Immature natural killer cell (primary cell): ENCODE measurements at places on chromosomes 5 and 9. TPM values are rescaled to one million over a fixed set of nuclear protein-coding genes. Genes with fewer than 3 reads are reported as not detected.
A peak's percentile ranks its signal among the peaks of the same experiment; 100 is the strongest.

- H3K36me3 ChIP-seq, result no peaks in the 10 kb centered on the region
- H3K4me3 ChIP-seq, result no peak overlapping the region
- H3K27me3 ChIP-seq, result no peaks in the 10 kb centered on the region
- H3K4me1 ChIP-seq, result peaks cover 20% of the 10 kb centered on the region
- DNase-seq, result no peak
- H3K27ac ChIP-seq, result no peak overlapping the region
These were observed 71.5 kb upstream of the EQTN start for GRCh38 chr9:27368316-27368985.

DNA sequence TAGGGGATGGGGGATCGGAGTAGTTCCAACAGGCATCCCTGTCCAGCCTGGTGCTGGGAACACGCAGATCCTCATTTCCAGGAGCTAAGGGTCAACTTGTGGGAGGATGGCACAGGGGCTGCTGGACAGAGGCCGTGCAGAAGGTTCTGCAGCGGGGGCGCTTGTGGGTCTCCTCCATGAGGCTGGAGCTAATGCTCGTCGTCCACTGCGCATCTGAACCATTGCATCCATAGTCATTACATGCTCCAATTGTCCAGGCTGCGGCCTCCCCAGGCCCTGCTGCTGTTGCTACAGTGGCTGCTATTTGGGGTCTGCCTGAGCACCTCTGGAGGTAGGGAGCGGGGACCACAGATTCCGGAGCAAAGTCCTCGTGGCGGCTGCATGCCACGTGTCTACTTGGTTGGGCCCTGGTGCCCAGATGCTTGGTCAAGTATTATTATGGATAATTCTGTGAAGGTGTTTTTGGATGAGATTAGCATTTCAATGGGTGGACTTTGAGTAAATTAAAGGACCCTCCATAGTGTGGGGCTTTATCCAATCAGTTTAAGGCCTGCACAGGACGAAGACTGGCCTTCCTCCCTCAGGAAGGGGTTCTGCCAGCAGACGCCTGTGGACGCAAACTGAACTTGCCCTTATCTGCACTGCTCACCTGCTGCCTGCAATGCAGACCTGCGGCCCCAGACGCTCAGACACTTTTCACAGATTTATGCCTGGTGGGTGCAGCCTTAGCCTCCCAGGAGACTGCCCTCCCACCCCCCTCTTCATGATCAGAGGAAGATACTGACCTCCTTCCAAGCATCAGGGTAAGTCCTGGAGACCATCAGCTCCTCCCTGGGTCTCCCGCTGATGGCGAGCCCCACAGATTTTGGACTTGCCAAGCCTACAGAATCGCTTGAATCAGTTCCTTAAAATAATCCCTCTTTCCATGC, 127.5 kb upstream of the IRX4 start:
- H3K27me3 ChIP-seq, result peaks cover 3% of the 10 kb centered on the region
- no peak overlapping the region for H3K4me3 ChIP-seq

- no peak overlapping the region for H3K27ac ChIP-seq
- H3K4me3 ChIP-seq, result no peak overlapping the region
- no peaks in the 10 kb centered on the region for H3K36me3 ChIP-seq
- peaks cover 9% of the 10 kb centered on the region for H3K27me3 ChIP-seq
- no peak for DNase-seq
These were observed 325.6 kb downstream of the ENC1 start for GRCh38 chr5:74314906-74315305.

GRCh38 chr9:114098021-114098935, 814 bp downstream of the KIF12 start:
- H3K4me1 ChIP-seq, result peaks cover 5% of the 10 kb centered on the region
- no peak for DNase-seq
- no peaks in the 10 kb centered on the region for H3K36me3 ChIP-seq
- H3K4me3 ChIP-seq, result peak overlapping the region; percentile 75

GRCh38 chr5:167030500-167031120, 1260.8 kb upstream of the WWC1 start:
- no peak for DNase-seq
- no peaks in the 10 kb centered on the region for H3K36me3 ChIP-seq
- H3K27me3 ChIP-seq, result peaks cover 2% of the 10 kb centered on the region
- no peak overlapping the region for H3K27ac ChIP-seq

DNA sequence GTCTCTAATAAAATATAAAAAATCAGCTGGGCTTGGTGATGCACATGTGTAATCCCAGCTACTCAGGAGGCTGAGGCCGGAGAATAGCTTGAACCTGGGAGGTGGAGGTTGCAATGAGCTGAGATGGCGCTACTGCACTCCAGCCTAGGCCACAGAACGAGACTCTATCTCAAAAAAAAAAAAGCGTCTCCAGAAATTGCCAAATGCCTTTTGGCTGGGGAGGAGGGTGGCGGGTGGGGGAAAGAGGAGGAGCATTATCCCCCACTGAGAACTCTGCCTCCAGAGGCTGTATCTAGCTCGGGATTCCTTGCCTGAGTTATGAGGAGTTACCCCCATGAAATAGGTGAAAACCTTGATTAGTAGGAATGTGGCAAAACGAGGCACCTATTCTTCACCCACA, 4.8 kb downstream of the ROPN1L start:
- H3K4me1 ChIP-seq, result peaks cover 61% of the 10 kb centered on the region
- peak overlapping the region; percentile 71 for H3K27ac ChIP-seq
- H3K36me3 ChIP-seq, result no peaks in the 10 kb centered on the region
- no peak overlapping the region for H3K4me3 ChIP-seq
- peaks cover 3% of the 10 kb centered on the region for H3K27me3 ChIP-seq

IRX2 gene
- polyA plus RNA-seq, result not detected

GRCh38 chr5:180625125-180625790, 24.1 kb downstream of the FLT4 start:
- H3K4me1 ChIP-seq, result no peaks in the 10 kb centered on the region
- H3K4me3 ChIP-seq, result no peak overlapping the region
- no peaks in the 10 kb centered on the region for H3K36me3 ChIP-seq

GRCh38 chr5:61089351-61089750, 72.9 kb downstream of the SMIM15 start:
- no peaks in the 10 kb centered on the region for H3K27me3 ChIP-seq
- no peak overlapping the region for H3K4me3 ChIP-seq
- H3K4me1 ChIP-seq, result no peaks in the 10 kb centered on the region
- no peak overlapping the region for H3K27ac ChIP-seq

CA9 gene
- polyA plus RNA-seq, result not detected

SLC34A1 gene
- 0.26 TPM for polyA plus RNA-seq

GRCh38 chr9:35029852-35030251, 40.3 kb downstream of the DNAJB5 start:
- H3K4me3 ChIP-seq, result no peak overlapping the region
- H3K27ac ChIP-seq, result no peak overlapping the region
- DNase-seq, result no peak
- peaks cover 6% of the 10 kb centered on the region for H3K36me3 ChIP-seq

GRCh38 chr9:131517761-131518190, 13.3 kb downstream of the UCK1 start:
- no peak overlapping the region for H3K27ac ChIP-seq
- no peak for DNase-seq
- no peak overlapping the region for H3K4me3 ChIP-seq
- H3K27me3 ChIP-seq, result peaks cover 4% of the 10 kb centered on the region

DNA sequence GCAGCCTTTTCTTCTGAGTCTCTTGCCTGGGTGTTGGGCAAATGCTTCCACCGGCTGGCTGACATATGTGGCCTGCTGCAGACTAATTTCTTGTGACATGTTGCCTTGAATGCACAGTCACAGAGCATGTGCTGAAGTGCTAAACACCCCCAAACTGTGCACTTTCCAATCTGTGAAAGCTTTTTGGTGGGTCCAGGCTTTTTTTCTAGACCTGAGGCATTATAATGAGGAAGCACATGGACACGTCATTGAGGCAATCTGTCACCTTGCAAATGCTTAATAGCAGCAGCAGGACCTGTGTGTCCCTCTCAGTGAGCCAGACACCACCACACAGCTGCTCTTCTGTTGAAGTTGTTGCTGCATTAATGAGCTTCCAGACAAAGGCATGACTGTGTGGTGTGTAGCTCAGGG, 274.7 kb downstream of the ELAVL2 start:
- H3K27ac ChIP-seq, result no peak overlapping the region
- H3K4me1 ChIP-seq, result no peaks in the 10 kb centered on the region
- H3K27me3 ChIP-seq, result no peaks in the 10 kb centered on the region

GRCh38 chr5:141743866-141744272, 61.8 kb upstream of the ARAP3 start:
- peaks cover 2% of the 10 kb centered on the region for H3K27me3 ChIP-seq
- H3K4me3 ChIP-seq, result no peak overlapping the region
- H3K27ac ChIP-seq, result no peak overlapping the region
- H3K36me3 ChIP-seq, result no peaks in the 10 kb centered on the region
- no peak for DNase-seq

CYLC2 gene
- polyA plus RNA-seq, result not detected

- no peak for DNase-seq
- H3K4me1 ChIP-seq, result no peaks in the 10 kb centered on the region
- no peak overlapping the region for H3K27ac ChIP-seq
- H3K27me3 ChIP-seq, result peaks cover 6% of the 10 kb centered on the region
These were observed 13.1 kb downstream of the PALM2AKAP2 start for GRCh38 chr9:109792951-109793546.

DNA sequence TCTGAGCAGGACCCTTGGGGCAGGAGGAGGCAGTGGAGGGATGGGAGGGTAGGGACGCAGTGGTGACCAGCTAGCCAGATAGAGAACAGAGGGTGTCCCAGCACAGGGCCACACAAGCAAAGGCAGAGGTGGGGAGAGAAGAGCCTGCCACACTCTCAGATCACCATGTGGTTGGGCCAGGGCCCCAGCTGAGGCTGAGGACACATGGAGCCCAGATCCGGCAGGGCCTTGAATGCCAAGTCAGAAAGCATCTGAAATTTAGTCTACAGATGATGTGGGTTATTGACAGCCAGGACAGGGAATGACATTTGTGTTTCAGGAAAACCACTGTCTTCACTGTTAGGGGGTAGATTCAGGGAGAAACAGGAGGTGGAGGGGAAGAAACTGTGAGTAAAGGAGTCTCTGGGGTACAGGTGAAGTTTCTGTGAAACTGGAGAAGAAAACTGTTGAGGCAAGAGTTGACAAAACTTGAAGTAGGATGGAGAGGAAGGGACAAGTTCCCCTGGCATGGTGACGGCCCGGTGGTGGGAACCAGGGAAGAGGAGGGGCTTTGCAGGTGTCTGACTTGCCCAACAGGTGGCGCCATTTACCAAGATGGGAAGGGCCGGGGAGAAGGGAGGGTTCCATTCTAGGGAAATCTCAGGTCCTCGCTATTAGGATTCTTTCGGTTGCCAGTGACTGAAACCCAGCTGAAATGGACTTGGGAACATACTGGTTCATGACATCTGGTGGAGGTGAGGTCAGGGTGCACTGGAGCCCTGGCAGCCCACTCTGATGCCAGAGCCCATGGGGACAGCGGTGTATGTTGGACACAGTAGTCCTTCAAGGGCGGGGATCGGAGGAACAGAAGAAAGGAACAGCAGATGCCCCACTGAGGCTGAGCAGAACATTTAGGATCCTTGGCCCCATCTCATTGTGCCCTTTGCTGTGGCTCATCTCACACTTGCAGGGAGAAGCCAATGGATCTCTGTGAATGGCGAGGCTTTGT, 100.1 kb downstream of the KCNIP1 start:
- no peaks in the 10 kb centered on the region for H3K36me3 ChIP-seq
- peaks cover 2% of the 10 kb centered on the region for H3K27me3 ChIP-seq
- H3K27ac ChIP-seq, result no peak overlapping the region
- no peak for DNase-seq
- H3K4me3 ChIP-seq, result no peak overlapping the region

GRCh38 chr5:172854451-172854871, 20.4 kb downstream of the ERGIC1 start:
- H3K4me1 ChIP-seq, result peaks cover 74% of the 10 kb centered on the region
- peaks cover 4% of the 10 kb centered on the region for H3K36me3 ChIP-seq
- H3K27me3 ChIP-seq, result peaks cover 15% of the 10 kb centered on the region

- H3K36me3 ChIP-seq, result no peaks in the 10 kb centered on the region
- DNase-seq, result no peak
- no peaks in the 10 kb centered on the region for H3K4me1 ChIP-seq
- H3K27ac ChIP-seq, result no peak overlapping the region
These were observed 7.2 kb downstream of the GPSM1 start for GRCh38 chr9:136334541-136334940.

DNA sequence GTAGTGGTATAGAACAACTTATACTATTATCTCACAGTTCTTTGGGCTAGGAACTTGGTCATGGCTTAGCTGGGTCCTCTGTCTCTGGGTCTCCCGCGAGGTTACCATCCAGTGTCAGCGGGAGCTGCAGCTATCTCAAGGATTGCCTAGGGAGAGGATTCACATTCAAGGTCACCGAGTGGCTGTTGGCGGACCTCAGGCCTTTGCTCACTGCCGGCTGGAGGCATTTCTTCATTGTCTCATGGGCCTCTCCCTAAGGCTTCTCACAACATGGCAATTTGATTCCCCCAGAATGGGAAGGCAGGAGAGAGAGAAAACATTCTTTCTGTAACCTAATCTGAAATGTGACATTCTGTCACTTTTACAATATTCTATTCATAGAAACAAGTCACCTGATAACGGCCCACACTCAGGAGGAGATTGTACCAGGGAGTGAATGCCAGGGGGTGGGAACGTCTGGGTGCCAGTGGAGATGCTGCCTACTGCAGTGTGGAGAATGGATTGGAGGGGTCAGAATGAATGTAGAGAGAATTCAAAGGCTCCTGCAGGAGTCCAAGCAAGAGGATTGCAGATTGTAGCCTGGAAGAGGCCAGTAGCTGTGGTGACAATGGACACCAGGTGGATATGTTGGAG, 29.5 kb upstream of the ANKRD18A start:
- no peaks in the 10 kb centered on the region for H3K36me3 ChIP-seq
- H3K4me1 ChIP-seq, result no peaks in the 10 kb centered on the region
- DNase-seq, result no peak
- H3K27ac ChIP-seq, result no peak overlapping the region
- no peak overlapping the region for H3K4me3 ChIP-seq

HACD4 gene
- polyA plus RNA-seq, result 6.7 TPM

TMEM141 gene
- polyA plus RNA-seq, result 83.3 TPM

PCDHGA12 gene
- polyA plus RNA-seq, result 0.25 TPM

DNA sequence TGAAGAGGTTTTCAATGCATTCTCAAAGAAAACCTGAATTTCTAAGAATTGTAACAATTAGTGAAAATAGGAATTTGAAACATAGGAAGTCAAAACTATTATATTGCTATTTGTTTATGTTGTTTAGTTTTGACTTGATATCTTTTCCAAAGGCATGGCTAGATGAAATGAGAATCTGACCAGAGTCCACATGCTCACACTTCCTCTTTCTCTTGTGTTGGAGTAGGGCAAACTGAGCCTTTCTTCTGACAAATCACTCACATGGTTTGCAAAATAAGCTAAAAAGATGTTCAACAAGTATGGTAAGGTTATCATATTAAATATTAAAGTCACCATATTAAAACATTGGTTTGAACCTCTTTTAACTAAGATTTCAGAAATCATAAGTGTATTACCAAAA, 512.6 kb downstream of the ISL1 start:
- H3K4me3 ChIP-seq, result no peak overlapping the region
- no peak for DNase-seq
- no peak overlapping the region for H3K27ac ChIP-seq
- no peaks in the 10 kb centered on the region for H3K27me3 ChIP-seq
- H3K36me3 ChIP-seq, result no peaks in the 10 kb centered on the region

DNA sequence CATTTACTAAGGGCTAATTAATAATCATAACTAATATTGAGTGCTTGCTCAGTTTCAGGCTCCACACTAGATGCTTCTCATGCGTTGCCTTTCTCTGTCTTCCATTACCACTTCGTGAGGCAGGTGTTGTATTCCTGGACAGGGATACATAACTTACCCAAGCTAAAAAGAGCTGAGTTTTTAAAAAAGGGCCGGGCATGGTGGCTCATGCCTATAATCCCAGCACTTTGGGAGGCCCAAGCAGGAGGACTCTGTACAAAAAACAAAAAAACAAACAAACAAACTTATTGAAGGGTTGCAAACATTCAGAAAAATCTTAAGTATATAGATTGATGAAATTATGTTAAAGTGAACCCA, 12.1 kb upstream of the ANKRD33B start:
- H3K4me1 ChIP-seq, result peaks cover 20% of the 10 kb centered on the region
- H3K27me3 ChIP-seq, result peaks cover 4% of the 10 kb centered on the region
- H3K27ac ChIP-seq, result no peak overlapping the region
- no peak overlapping the region for H3K4me3 ChIP-seq
- H3K36me3 ChIP-seq, result no peaks in the 10 kb centered on the region

FAXDC2 gene
- polyA plus RNA-seq, result not detected
